Gastroesophageal sphincter (tissue), 4 donors: ENCODE measurements at places on chromosomes 5 and 9. TPM values are rescaled to one million over a fixed set of nuclear protein-coding genes. Genes with fewer than 3 reads are reported as not detected.

Gene CTXN3
- total RNA-seq = 0.58 TPM

Gene SLC28A3
- not detected for total RNA-seq

Gene CFAP90
- not detected for total RNA-seq

Gene LRRC70
- total RNA-seq = 0.54 TPM

Gene TMEM174
- not detected for total RNA-seq
